ENCODE measurements at places on chromosomes 12 and 14.

DNA sequence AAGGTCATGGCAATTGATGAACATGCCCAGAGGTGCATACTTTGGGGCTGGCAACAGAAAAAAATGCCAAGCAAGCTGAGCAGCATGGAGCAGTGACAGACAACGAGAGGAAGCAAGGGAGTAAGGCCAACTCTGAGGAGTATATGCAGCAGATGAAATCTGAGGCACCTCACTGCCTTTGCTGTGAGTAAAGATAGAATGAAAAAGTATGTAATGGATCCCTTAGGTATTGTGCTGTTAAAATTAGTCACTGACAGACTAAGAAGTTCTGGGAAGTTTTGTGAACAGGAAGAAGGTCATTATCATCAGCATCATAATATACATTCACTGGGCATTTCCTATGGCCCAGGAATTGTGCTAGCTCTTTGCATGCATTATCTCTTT lies 269.9 kb downstream of the DUSP6 start:
- DNase-seq, result no peak

DNA sequence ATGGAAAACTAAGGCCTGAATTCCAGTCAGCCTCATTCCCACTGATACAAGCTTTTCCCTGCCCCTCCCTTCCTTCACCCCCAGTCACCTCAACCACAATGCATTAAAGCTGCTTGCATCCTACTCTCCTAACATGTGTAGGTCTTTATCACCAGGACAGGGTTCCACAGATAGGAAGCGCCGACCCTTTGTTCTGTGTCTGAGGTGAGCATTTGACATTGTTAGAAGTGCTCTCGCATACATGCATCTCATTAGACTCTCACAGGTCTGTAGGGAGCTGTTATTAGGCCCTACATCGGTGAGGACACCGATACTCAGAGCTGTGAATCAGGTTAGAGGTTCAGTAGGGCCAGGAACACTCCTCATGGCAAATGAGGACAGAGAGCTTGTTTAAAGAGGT lies 13.2 kb upstream of the EDDM3A start:
- no peak for DNase-seq

DNA sequence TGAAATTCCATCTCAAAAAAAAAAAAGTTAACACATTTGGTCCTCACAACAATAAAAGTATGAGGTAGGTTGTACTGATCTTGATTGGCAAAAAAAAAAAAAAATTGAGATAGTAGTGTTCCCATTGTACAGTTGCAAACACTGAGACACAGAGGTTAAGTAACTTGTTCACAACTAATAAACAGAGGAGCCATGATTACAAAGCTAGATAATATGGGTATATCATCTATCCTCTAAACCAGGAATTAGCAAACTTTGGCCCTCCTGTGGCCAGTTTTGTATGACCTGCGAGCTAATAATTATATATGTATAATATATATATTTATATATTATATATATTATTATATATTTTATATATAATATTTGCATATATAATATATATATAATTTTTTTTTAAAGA lies 2.3 kb upstream of the PSME1 start:
- DNase-seq, result no peak

- DNase-seq, result no peak
These were observed 39.0 kb downstream of the CHST11 start for GRCh38 chr12:104495786-104496185.

- no peak for DNase-seq
These were observed 97.6 kb upstream of the FOXN3 start for GRCh38 chr14:89514601-89515000.

DNA sequence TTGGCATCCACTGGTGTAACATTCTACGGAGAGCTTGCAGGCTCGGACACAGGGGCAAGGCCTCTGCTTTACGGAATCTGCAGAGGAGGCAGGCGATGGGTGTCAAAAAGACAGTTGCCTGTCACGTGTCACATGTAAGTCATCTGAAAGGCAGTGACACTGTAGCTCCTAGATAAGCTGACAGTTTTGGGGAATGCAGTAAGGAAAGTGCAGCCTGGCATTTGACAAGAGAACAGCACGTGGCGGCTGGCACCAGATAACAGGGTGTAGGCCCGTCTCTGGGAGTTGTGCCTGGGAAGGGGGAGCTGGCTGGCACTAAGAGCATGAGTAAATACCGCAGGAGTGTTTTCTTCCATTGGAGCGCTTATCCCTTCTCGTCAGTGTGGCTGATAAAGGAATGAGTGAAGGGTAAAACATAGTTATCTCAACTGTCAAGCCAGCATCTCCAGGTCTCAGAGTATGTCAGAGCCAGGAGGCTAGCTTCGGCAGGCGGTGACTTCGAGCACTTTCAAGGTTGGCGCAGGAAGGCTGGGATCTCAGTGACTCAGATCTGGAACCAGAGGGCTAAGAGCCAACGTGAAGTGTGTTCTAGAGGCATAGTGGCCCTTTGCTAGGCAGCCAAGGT lies 26.1 kb downstream of the ADCK1 start:
- no peak for DNase-seq

GRCh38 chr12:76874491-76875190 lies 4.2 kb downstream of the CSRP2 start:
- no peak for DNase-seq

- no peak for DNase-seq
These were observed 111.3 kb downstream of the DENND5B start for GRCh38 chr12:31479516-31480210.

DNA sequence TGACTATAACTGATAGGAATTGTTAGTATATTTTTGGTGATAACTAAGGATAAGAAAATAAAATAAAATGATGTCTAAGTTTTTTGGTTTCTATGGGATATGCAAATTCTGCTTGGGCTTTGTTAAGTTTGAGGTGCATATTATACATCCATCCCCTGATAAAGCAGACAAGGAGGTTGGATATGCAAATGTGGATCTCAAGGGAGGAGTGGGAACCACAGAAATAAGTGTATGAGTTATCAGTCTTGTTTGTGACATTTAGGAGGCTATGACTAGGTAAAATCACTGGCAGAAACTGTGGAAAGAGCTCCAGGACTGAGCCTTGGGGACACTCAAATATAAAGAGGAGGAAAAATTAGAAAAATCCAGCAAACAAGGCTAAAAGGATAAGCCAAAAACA lies 719.4 kb downstream of the RERGL start:
- no peak for DNase-seq

DNA sequence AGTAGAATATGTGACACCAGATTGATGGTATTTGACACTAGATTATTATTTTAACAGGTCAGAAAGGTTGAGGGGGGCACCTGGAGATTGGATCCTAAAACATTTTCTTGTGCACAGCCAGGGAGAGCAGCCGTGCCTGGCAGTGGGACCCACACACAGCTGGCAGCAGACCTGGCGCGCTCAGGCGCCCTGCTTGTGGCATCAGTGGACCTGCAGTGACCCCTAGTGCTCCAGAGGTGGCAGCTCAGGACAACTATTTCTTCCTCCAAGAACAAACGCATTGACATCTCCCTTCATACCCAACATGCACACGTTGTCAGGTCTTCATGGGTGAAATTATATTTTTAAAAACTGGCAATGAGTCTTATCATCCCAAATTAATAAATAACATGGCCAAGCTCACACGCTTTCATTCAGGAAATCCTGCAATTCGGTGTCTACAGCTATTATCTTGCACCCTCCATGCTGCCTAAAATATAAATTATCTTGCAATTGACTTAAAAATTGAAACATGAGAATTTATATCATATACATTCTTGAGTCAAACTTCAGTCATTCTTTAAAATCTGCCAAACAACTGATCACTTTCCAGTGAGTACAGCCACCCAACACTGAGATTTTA lies 7.7 kb upstream of the TMEM132D start:
- peak; percentile 76 for DNase-seq

DNA sequence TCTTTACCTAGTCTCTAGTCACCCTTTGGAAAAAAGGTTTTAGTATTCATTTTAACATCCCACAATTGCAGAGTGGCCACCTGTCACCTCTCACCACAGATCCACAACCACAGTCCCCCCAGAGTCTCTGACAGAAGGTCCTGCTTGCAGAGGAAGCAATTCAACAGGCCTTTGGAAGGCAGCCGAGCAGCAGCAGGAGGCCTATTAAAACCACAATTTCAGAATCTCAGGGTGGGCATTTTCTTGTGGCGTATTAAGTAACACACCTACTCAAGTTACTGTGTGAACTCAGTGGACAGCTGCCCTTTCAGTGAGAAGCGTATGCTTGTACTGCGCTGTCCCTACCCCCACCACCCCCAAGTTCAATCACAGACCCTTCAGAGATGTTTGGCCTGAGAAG lies 234.0 kb upstream of the HMGA2 start:
- no peak for DNase-seq

GRCh38 chr12:80120994-80121393 lies 21.7 kb downstream of the OTOGL start:
- no peak for DNase-seq

GRCh38 chr12:78037707-78038106 lies 207.0 kb downstream of the NAV3 start:
- no peak for DNase-seq

All from GM13977 (cell line).